Fibroblast of lung (primary cell): ENCODE measurements at places on chromosomes 7 and 10. TPM values are rescaled to one million over a fixed set of nuclear protein-coding genes. Genes with fewer than 3 reads are reported as not detected.

Gene SH2D4B
- not detected in 2 replicates for polyA plus RNA-seq

Gene SPDYE8
- not detected in 2 replicates for polyA plus RNA-seq

DNA sequence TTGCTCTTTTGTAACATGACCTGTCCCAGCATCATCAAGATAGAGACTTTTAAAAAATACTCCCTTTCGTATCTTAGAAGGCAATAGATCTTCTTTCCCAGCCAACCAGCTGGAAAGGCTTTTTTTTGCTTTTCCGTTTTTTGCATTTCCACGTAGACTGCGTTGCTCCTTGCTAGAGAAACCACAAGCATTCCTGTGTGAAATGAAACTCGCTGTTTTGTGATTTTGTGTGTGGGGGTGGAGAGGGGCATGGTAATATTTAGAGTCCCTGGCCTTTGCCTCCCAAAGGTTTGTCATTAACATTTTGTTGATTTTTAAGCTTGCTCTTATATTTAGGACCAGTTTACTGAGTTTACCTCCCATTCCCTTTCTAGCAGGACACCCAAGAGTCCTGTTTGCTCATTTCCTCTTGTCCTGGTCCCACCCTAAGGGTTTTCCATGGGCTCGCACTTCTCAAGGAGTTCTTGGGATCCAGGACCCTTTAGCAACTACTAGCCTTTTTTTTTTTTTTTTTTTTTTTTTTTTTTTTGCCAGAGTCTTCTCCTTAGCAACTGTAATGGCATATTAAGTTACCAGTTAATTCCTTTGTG is 243.6 kb downstream of the BICC1 start:
- DNase-seq: peak; percentile 45
- peaks cover 14% of the 10 kb centered on the region for H3K4me1 ChIP-seq
- no peaks in the 10 kb centered on the region for H3K36me3 ChIP-seq
- H3K4me3 ChIP-seq: peak overlapping the region; percentile 35
- peak overlapping the region; percentile 52 for H3K27ac ChIP-seq
- H3K27me3 ChIP-seq: no peaks in the 10 kb centered on the region

- no peaks in the 10 kb centered on the region for H3K27me3 ChIP-seq
- DNase-seq: peak; percentile 47
- H3K36me3 ChIP-seq: no peaks in the 10 kb centered on the region
- no peak overlapping the region for H3K27ac ChIP-seq
- no peak overlapping the region for H3K4me3 ChIP-seq
- H3K4me1 ChIP-seq: peaks cover 2% of the 10 kb centered on the region
These were observed 176.8 kb upstream of the AGR3 start for GRCh38 chr7:17058568-17058967.
